ENCODE measurements at places on chromosomes 4 and X.

GRCh38 chr4:186823989-186824388, 100.3 kb upstream of the FAT1 start:
- no peak for DNase-seq

DNA sequence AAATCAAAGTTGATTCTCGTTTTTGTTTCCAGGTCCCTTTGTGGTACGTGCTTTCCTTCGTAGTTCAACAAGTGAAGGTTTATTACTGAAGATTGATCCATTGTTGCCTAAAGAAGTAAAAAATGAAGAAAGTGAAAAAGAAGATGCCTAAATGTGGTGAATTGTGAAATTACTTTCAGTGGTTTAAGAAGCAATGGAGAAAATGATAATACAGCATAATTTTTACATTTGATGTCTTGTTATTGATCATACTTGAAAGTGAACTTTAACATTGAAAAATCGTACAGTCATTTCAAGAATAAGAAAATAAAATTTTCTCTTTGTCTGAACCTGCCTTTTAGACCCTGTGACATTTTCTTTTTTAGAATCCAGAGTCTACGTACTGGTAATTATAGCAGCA, 89.8 kb downstream of the MRPL1 start:
- DNase-seq, result no peak

- no peak for DNase-seq
Measured at GRCh38 chrX:150324919-150325318, 38.2 kb upstream of the MAMLD1 start.

- no peak for DNase-seq
Measured at GRCh38 chrX:14546190-14546589, 16.9 kb downstream of the GLRA2 start.

DNA sequence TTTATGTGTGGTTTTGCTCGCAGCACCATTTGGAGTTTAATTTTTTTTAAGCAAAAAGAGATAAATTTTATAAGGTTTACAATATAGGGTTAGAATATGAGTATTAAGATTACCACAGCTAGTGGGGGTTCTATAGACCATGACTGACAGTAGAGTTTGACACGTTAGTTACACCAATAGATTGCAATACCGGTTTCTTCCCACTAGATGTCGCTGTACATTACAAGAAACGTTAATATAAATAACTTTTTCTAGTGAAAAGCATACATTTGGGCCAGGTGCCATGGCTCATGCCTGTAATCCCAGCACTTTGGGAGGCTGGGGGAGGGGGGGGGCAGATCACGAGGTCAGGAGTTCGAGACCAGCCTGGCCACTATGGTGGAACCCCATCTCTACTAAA, 433.6 kb downstream of the MAGEB5 start:
- no peak for DNase-seq

DNA sequence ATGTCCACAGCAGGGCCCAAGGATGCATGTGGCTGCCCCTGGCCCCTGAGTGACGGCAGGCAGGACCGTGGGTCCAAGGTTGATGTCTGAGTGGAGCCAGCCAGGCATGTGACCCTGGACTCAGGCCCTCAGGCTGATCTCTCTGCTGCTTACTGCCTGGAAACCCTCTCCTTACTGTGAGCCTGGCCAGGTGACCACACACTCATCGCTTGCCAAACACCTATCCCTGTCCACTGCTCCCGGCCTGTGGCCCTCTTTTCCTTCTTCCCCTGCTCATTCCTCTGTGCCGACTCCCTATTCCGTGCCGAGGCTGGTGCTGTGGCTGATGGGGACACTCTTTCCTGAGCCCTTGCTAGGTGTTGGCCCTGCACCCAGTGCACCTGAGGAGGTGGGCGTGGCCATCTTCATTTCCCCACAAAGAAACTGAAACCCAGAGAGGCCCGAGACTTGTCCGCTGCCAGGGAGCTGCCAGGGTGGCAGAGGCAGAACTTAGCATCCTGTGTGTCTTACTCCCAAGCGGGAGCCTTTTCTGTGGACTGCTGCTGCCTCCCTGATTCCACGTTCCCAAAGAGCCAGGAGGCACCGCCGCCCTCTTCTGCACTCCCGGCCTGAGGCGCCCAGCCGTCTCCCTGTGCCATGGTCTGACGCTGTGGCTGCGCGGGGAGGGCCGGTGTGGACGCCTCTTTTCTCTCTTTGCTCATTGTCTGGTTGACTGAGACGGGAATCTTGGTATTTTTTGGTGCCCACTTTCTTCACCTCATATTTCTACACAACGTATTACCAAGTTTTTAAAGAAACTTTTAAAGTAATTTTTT, 11.2 kb upstream of the RNF4 start:
- no peak for DNase-seq

DNA sequence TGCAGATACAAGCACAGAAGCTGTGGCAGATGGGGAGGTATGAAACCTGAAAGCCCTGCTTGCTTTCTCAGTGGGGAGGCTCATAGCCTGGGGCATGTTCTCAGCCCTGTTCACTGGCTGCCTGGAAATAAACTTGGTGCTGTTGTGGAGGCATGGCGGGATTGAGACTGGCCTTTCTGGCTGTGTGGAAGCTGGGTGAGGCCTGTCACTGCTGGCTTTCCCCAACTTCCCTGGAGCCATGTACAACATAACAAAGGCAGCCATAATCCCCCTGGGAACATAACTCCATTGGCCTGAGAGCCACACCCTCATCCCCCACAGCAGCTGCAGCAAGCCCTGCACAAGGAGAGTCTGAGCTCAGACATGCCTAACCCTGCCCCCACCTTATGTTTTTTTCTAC, 237.7 kb upstream of the TLL1 start:
- no peak for DNase-seq

DNA sequence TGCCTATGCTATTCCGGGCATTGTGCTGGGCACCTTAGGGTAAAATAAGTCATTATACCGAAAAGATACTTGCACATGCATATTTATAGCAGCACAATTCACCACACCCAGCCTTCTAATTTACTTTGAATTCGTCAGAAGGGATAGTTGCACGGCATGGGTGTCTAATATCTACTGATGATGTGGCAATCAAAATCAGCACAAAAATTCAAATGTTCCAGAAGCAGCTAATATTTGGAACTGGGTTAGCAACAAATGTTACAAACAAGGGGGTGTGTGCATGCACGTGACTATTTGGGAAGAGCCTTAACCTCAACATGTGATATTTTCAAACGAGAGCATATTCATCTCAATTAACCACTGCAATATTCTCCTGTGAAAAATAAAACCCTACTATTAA, 79.7 kb upstream of the PRSS48 start:
- no peak for DNase-seq

GRCh38 chrX:70096052-70096451, 33.8 kb downstream of the OTUD6A start:
- DNase-seq, result no peak

- no peak for DNase-seq
Measured at GRCh38 chr4:40881851-40882250, 132.1 kb downstream of the NSUN7 start.

Data from right renal pelvis (tissue), 4 donors.